CD8-positive, alpha-beta T cell (primary cell): ENCODE measurements at places on chromosomes 11 and 22.

- no peak for DNase-seq
Measured at GRCh38 chr22:46731246-46732040, 6.6 kb downstream of the CERK start.

DNA sequence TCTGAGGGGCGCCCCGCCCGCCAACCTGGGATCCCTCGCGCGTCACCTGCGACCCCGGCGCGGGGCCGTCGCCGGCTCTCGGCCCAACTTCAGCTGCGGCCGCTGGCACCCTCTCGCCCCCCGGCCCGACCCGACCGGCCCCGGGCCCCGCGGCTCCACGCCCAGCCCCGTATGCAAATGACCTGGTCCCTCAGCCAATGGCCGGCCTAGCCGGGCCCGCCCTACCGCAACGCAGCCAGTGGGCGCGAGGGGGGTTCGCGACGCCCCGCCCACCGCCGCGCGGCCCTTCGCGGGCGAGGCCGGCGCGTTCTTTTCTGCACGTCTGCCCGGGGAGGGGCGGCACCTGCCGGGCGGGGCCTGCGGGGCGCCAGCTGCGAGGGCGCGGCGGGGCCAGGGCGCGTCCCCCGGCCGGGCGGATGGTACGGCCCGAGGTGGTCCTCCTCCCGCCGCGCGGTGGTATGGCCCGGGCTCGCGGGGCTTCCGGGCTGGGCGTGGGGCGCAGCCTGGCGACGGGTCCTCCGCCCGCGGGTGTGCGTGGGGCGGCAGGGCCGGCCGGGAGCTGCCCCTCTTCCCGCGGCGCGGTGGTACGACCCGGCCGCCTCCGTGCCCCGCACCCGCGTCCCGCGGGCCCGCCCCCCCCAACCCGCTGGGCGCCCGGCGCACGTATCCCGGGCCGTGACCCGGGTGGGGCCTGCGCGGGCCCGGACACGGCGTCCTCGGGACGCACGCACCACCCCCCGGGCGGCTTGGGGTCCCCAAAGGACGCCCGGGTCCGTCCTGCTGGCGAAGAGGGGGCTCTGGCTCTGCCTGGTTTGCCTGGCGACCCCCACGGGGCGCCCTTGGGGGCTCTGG, 7.7 kb upstream of the PHRF1 start:
- peak; percentile 82 for DNase-seq

DNA sequence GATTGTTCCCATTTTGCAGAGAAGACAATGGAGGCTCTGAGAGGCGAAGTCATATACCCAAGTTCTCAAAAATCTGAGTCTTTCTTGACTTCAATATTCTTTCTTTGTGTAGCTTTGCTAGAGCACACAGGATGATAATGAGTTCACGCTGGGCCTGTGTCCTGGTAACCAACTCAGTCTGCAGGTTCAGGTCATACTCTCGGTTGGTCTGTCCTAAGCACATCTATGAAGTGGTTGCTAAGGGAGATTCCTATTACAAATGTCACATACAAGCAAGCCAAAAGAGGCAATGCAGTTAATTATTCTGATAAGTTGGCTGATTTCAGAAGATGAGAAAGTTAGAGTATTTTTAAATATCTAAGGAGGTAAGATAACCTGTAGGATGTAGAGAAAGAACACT, 481.0 kb downstream of the SOX6 start:
- no peak for DNase-seq

GRCh38 chr11:103370076-103370475, 260.9 kb downstream of the DYNC2H1 start:
- no peak for DNase-seq

DNA sequence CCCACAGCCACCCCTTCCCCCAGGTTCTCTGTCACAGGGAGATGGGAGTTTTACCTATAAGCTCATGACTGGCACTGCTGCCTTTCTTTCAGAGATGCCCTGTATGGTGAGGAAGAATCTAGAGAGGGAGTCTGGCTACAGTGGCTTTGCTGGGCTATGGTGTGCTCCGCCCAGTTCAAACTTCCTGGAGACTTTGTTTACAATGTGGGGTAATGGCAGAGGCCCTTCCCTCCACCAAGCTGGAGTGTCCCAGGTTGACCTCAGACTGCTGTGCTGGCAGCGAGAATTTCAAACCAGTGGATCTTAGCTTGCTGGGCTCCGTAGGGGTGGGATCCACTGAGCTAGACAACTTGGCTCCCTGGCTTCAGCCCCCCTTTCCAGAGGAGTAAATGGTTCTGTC, 143.5 kb downstream of the MSANTD4 start:
- DNase-seq = no peak

DNA sequence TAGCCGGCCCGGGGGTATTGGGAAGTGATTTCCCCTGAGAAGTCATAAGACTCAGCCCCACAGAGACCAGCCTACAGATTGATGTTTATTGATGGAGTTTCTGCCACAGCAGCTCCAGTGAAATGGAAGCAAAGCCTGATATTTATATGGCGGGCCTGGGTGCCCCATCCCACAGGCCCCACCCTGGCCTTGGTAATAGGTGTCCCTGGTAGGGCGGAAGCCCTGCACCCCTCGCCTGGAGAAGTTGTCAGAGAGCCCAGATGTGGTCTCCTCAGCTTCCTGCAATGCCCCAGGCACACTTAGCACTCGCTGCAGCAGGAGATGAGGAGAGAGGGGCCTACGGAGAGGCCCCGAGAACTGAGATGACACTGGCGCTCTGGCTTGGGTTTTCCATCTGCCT, 107.4 kb downstream of the MORC2 start:
- no peak for DNase-seq

DNA sequence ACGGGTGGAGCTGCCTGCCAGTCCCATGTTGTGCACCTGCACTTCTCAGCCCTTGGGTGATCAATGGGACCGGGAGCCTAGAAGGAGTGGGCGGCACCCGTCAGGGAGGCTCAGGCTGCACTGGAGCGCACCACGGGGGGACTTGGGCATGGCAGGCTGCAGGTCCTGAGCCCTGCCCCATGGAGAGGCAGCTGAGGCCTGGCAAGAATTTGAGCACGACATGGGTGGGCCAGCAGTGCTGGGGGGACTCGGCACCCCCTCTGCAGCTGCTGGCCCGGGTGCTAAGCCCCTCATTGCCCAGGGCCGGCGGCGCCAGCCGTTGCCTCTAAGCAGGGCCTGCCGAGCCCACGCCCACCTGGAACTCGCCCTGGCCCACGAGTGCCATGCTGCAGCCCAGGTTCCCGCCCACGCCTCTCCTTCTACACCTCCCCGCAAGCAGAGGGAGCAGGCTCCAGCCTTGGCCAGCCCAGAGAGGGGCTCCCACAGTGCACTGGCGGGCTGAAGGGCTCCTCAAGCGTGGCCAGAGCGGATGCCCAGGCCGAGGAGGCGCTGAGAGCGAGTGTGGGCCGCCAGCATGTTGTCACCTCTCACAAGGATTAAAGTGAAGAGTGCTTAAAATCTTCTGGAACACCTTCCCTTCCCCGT, 372.0 kb downstream of the ETS1 start:
- no peak for DNase-seq

DNA sequence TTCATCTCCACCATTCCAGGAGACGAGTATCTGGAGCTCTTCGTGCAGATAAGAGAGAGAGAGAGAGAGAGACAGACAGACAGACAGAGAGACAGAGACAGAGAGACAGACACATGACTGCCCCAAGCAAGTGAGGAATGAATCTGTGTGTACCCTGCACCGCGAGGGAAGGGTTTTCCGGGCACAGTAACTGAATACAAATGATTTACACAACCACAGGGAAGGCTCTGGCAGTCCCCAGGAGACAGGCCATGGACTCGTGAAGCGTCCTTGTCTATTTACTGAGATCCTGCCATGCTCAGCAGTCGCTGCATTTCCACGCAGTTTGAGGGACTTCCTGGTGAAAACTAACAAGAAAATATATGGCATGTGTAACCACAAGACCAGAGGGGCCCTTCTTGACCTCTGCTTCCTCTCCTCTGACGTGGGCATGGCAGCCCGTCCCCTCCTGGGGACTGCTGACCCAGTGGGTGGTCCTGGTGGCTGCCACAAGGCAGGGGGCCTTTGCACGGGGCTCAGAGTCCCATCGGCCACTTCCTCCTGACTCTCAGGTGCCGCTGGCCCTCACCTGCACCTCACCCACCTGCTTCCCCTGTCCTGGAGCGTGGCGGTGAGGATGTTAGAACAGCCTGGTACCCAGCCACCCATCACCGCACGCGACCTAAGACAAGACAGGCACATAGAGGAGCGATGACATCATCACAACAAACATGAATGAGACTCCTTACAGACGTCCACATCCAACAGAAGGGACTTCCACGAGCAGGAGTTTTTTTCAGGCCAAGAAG, 75.9 kb downstream of the PHF21B start:
- no peak for DNase-seq

DNA sequence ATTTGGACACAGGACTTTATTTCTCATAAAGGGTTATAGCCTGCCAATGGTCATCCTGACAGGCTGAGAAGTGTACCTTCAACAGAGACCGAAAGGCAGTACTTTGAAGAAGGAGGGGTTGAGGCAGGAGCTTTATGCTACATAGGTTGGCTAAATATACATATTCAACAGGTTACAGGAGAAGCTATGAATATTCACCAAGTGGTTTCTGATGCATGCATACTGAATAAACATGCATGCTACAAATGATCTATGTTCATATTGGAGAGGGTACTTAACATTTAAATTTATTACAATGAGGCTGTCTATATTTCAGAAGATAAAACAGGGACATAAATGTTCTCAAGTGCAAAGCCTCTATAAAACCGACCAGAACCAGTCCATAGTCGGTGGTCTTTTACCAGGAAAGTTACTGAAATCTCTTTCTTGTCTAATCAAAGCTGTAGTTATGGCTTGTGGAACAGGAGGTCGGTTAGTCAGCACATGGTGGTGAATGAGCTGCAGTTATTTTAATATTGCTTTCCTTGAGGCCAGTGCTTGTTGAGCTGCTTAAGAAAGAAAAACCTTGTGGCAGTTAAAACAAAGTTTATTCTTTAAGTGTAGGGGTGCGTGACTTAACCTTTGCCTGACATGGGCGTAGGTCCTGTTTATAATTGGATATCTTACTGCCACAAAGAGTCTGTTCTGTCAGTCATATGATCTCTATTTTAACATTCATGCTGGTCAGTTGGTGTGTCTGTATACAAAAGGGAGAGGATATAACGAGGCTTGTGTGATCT, 19.5 kb downstream of the CNTF start:
- DNase-seq = no peak

- peak; percentile 72 for DNase-seq
Measured at GRCh38 chr11:10742460-10743208, 8.4 kb upstream of the CTR9 start.

DNA sequence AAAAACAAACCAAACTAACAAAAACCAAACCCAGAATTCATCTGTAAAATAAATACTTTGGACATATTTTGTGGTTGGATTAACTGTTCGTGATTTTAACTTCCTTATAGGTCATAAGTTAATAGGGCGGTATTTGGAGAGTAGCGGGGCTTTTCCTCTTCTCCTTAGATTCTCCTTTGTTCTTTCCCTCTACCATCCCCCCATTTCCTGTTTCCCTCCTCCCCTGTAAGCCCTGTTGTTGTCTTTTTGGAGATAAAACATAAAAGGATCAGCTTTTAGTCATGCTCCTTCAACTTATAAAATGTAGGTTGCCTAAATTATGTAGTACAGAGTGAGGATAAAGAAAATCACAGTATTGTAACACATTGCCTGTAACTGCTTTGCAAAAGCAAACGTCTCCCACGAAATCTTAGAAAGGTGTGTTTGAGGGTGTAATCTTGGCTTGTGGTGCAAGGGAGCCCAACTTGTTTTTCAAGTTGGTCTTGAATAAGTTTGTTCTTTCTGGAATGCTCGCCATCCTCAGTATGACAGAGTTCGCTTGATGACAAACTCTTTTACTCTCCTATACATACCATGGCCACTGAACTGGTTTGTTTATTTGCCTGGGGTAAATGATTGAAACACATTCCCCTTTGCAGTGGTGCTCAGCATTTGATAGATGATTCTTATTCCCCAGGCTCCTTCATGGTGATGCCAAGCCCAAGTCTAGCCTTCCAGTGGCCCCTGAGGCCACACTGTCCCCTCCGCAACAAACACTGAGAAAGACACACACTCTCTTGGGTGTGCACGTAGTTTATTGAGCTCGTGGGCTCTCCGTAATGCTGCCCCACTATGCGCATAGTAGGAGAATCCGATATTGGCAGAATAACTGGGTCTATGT, 49.4 kb downstream of the TEAD1 start:
- no peak for DNase-seq

GRCh38 chr11:28268925-28269324, 160.7 kb downstream of the METTL15 start:
- no peak for DNase-seq

DNA sequence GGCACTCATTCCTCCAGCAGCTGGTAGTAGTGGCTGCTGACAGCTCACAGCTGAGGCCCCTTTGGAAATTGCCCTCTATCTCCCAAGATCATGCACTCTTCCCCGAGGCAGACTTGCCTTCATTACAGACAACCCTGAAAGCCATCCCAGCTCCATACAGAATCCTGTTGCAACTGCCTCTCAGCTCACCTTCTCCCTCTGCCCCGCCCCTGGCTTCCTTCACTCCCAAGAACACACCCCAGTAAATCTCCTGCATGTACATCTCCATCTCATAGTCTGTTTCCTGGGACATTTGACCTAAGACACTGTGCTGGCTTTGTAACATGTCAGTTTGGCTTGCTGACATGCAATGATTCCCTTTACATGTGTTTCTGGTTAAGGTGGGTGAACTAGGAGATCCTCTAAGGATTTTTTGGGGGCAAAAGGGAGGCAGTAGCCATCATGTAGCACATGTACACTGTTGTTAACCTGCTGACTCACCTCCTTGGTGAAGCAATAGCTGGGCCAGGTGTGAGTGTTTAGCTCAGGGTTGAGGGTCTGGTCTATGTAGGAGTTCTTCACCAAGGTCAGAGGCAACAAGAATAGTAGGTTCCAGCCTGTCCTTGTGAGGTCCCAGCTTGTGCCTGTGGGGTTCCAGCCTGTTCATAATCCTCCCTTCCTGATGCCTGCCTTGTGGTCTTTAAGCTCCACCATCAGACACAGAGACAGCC, 179.6 kb downstream of the CSNK2A3 start:
- DNase-seq = no peak

- no peak for DNase-seq
Measured at GRCh38 chr22:50258361-50259292, 2.9 kb downstream of the MAPK12 start.

DNA sequence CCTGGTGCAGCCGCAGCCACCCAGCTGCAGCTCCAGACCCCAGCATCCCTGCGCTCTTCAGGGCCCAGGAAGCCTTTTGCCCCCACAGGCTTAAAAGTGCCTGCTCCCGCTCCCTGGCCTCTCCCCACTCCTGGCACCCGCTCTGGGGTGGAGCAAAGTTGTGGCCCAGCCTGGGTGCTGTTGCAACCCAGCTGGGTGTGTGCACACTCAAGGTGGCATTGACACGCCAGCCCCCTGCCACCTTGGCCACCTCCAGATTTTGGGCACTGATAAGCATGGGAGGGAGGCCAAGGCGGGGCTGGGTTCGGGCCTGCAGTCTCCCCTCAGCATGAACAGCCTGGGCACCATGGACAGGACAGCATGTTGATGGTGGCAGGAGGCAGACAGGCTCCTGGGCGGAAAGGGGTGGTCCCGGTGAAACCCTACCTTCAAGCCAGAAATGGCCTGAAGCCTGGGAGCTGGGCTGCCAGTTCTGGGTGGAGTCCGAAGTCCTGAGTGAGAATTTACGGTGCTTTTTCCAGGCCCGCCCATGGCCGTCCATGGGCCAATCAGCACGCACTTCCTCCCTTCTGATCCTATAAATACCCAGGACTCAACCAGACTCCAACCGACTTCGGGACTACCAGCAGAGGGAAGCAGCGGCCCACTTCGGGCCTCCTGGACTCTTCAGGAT, 23.6 kb upstream of the RNASEH2C start:
- no peak for DNase-seq
